ENCODE measurements at places on chromosomes 4 and X.

DNA sequence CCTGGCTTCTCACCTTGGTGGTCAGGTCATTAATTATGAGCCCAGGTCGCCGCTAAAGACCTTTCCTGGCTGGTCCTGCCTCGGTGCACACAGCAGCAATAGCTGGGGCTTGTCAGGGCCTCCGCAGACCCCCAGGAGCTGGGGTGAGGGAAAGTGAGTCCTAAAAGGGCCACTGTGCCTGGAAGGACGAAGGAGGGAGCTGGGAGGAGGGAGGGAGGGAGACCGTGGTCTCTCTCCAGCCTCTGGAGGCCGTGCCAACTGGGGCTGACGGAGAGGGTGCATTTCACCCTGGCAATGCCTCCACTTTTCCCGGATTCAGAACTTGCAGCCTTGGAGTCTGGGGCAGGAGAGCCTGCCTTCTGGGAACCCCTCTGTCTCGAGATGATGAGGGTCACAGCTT, 60.4 kb downstream of the CRLF2 start:
- DNase-seq = no peak

DNA sequence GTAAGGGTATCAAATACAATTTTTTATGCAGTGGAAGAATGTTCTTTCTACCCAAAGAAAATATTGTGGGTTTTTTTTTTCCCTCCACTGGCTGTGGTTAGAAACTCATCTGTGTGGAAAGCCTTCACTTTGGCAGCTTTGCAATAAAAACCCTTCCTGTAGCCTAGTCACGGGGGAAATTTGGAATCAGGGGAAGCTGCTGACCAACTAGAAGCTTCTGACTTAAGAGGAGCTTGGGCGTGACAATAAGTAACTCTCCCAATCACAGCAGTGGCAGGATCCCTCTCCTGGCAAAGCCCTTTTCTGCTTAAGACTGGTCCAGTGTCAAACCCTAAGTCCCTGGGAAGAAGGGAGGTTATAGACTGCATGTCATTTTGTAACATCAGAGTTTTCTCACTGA, 87.9 kb downstream of the LRRC66 start:
- DNase-seq = no peak

DNA sequence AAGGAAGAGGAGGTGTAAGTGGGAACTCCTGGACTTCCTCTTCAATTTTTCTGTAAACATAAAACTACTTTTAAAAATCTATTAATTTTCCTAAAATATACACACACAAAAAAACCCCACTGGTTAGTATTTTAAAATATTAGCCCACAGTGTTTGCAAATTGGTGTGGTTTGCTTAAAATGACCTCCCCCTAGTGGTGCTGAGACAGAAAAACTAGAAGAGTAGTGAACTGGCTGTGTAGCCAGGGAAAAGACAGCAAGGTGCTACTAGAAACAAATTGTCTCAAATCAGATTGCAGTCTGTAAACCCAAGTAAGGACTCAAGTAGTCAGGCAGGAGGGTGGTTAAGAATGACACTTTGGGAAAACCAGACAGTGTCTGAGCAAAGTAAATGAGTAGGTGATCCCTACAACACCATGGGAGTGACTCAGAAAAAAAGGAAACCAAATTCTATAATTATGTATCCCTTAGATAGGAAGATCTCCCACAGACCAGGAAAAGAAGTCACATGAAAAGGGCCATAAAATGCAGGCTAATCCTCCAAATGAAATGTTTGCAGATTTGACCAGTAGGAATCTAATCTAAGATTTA, 26.0 kb downstream of the AMTN start:
- no peak for DNase-seq

DNA sequence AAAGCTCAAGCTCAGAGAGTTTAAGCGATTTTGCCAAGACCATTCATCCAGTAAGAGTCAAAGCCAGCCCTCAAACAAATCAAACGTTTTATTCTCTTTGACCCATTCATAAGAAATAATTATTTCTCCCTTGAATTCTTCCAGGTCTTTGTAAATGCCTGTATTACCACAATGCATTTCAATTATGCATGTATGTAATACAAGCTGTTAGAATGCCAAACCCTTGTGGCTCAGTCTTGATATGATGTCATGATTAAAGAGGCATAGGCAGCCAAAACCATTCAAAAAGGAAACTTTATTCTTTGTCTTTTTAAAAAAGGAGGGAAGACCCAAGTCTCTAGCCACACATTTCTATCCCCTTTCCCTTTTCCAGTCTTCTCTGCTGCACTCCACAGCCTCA, 56.5 kb upstream of the PGM2 start:
- DNase-seq = no peak

DNA sequence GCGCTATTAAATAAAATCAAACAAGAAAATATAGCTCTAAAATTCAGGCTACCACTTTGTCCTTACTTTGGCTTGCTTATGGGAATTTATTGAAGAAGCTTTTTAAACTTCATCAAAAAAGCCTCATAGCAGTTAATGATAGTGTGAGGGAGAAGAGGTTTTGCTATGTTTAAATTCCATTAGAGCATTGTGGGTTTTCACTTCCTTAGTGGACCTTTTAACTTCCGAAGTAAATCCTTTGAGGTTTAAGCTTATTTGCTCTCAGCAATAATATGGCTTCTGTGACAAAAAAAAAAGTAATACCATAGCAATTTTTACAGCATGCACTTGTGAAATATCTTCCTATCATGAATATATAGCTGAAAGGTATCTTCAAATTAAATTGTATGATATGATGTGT, 120.2 kb upstream of the NDST4 start:
- DNase-seq = no peak

DNA sequence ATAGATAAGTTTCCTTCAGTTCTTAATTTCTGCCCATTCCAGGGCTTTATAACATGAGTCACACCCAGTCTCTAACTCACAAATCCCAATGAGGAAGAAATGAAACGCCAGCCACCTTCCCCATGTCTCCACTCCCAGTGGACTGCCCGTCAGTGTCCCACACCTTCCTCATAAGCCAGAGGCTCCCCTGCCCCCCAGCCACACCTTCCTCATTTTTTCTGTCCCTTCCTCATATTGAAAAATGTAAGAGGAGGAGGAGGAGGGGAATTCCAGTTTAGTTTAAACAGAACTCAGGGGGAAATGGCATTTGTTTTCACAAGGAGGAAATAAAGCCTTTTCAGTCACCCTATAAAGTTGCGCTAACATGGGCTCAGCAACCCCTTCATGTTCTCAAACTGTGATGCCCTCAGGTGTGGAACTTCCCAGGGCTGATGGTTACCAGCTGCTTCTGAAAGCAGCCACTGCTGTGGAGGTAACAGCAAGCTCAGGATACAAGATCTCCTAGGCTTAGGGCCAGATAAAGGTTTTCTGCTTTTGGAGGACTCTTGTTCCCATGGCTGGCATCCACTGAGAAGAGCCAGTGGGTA, 97.8 kb downstream of the PARM1 start:
- peak; percentile 89 for DNase-seq

DNA sequence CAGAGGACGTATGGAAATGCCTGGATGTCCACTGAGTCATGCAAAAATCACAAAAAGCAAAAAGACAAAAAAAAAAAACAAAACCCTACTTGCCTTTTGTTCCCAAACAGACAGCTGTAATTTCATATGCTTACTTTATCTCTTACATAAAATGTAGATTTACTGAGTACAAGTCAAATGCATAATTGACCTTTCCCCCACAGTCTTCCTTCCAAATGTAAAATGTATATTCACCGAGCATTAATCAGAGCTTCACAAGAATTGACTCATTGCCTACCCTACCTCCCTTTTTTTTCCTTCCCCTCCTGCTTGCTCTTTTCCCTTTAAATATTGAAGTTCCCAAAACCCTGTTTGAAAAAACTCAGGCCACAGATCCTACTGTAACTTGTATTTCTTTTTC, 32.5 kb upstream of the TMPRSS11B start:
- no peak for DNase-seq
